ENCODE measurements at places on chromosomes 3 and 15.

DNA sequence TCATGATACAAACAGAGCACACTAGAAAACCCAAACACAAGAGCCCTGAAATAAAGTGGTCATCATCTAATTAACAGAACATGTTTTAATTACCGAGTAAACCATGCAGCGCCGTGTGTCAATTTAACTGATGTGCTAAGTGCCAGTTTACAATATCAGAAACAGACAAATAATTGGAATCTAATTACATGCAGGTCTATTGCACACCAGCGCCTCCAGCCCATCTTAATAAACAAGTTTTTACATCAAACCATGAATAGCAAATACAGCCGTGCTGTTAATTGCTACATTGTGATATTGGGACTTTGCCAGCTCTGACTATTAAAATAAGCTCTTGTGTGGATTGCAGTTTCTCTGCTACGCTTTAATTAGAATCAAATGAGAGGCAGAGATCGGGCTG, 510.2 kb upstream of the MDFIC2 start:
- no peak for DNase-seq

- peak; percentile 78 for DNase-seq
Observed at GRCh38 chr3:71069797-71070196, 513.7 kb downstream of the FOXP1 start.

GRCh38 chr15:71312731-71313460, 197.6 kb downstream of the THSD4 start:
- DNase-seq = no peak

GRCh38 chr3:98563661-98564281, 29.6 kb downstream of the CPOX start:
- DNase-seq = peak; percentile 40

DNA sequence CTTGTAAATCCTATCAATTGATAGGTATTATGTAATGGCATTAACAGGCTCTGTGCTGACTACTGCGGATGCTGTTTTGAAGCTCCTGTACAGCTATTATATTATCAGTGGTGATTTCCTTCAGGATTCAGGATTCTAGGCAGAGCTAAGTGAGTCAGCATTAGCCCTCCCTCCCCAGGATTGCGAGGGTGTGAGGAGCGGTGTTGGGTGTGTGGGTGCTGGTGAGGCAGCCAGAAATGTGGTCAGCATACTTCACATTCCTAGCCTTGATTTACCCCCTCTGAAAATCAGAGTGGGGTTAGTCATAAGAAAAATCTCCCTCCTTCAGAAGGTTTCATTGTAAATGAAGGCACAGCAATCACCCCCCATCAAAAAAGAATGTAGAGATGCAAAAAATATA, 72.5 kb downstream of the SNTN start:
- DNase-seq = peak; percentile 78

- no peak for DNase-seq
Observed at GRCh38 chr3:175238801-175239200, 379.7 kb downstream of the NAALADL2 start.

GRCh38 chr3:188234132-188234531, 80.2 kb downstream of the LPP start:
- no peak for DNase-seq

DNA sequence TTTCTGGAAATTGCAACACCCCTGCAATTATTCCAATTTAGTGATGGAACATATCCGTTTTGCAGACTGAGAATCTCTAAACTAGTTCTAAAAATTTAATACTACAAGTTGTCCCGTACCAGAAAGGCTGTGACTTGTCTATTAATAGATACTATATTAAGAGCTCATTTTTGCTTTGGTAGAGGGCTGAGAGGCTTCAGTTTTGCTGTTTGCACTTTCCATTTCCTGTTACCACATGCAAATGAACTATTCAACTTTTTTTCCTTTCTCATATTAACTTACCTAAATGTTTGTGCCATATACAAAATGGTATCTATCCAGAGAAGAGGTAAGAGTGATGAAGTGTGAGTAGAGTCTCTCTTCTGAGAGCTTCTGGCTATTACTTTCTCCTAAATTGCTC, 101.5 kb upstream of the CRBN start:
- no peak for DNase-seq

GRCh38 chr3:141915016-141915415, 38.6 kb downstream of the ATP1B3 start:
- peak; percentile 20 for DNase-seq

- peak; percentile 2 for DNase-seq
Observed at GRCh38 chr3:127137113-127137512, 55.8 kb upstream of the PRR23E start.

- DNase-seq = no peak
Observed at GRCh38 chr15:89761009-89761831, 10.2 kb upstream of the MESP1 start.

DNA sequence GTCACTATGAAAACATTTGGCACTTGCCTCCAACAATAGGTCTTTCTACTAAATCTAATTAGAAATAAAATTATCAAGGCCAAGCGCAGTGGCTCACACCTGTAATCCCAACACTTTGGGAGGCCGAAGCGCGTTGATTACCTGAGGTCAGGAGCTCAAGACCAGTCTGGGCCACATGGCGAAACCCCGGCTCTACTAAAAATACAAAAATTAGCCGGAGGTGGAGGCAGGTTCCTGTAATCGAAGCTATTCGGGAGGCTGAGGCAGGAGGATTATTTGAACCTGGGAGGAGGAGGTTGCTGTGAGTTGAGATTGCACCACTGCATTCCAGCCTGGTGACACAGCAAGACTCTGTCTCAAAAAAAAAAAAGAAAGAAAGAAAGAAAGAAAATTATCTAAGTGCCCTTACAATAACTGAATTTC, 1.6 kb upstream of the PLD1 start:
- DNase-seq = peak; percentile 78
